ENCODE measurements at places on chromosomes 2 and 18.

GRCh38 chr2:64478502-64479230 is 24.7 kb downstream of the LGALSL start:
- DNase-seq = no peak

DNA sequence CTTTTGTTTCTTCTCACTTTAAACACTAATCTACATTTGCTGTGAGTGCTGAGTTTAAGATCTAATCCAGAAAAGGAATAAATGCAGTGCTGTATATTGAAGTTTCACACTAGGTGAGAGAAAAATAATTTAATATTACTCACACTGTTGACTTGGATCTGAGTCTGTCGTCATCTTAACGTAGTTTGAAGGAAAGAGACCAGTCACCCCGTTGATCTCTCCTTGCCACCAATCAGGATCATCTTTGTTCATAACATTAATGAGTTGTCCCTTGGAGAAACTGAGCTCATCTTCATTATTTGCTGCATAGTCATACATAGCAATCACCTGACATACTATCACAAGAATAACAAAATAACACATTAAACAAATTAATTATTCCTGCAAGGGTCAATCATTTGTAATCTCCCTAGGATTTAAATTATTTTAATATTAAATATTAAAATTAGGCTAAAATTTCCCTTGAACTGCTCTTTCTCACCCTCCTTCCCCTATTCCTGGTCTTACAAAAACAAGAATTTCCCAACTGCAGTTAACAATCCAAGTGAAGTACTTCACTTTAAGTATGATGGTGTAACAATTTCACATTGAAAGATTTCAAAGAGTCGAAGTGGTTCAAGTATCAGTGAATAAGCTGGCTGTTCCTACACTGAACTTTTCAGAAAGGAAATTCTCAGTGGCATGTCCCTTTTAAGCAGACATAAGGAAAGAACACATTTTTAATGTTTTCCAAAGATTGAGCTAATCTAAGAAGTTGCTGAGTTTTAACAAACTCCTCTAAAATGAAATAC is 71.3 kb downstream of the FAM228A start:
- DNase-seq = peak; percentile 6

- DNase-seq = peak; percentile 18
These were observed 158.4 kb downstream of the UBE2E3 start for GRCh38 chr2:181138816-181139215.

DNA sequence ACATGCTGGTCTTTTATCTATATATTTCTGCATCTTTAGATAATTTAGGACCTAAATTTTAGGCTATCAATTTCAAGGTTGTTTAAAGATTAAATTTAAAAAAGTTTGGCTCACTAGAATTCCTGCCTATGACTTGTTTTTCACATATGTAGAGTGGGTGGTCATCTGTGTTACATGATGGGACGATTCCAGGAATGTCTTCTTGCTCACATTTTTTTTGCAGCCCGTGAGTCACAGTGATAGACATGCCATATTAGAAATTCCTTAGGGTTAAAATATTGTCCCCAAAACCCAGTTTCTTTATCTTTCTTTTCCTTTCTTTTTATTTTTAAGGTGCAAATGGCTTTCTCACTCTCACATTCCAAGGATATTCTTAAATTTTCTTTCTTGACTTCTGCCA is 652.0 kb downstream of the PLCL1 start:
- no peak for DNase-seq

- DNase-seq = peak; percentile 29
These were observed at the start of gene RPRM for GRCh38 chr2:153478289-153479261. TSS of gene RPRM (minus strand) at chr2:153478762. CDS start at chr2:153478565, 197 bp downstream.

- DNase-seq = no peak
These were observed 131.3 kb downstream of the MCFD2 start for GRCh38 chr2:46784278-46784677.

DNA sequence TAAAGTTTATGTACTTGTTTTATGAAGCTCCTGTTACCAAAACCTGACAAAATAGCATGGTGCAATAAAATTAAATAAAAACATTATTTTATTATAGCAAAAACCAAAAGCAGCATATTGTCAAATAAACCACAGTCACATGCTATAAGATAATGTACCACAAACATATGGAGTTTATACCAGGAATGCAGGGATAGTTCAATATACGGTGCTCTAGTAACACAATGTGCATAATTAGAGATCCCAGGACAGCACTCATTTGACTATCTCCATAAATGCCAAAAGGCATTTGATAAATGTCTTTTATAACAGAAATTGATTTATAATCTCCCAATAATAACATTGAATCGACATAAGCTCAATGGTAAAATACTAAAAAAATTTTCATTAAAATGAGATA is 402.0 kb downstream of the RND3 start:
- DNase-seq = no peak

GRCh38 chr2:55102056-55102812 is 52.0 kb upstream of the RTN4 start:
- peak; percentile 85 for DNase-seq

DNA sequence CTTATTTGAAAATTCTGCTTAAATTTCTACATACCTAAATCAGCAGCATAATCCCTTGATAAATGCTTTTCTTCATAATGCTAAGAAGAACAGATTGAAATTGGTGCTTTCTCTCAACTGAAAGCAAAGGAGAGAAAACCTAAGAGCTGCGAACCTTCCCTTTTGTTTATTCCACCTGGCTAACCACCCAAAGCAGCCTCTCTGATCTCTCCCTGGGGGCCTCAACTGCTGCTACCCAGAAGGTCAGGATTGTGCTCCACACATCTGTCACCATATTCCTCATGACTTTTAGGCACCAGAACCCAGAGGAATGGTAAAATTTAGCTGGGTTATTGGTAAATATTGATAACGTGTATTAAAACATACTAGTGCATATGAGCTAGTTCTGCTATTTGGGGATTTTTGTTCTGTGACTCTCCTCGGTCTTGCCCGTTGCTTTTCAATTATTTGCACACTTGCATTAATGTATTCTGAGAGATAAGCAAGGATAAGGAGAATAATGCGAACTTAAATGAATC is 334.1 kb downstream of the RIT2 start:
- DNase-seq = no peak

DNA sequence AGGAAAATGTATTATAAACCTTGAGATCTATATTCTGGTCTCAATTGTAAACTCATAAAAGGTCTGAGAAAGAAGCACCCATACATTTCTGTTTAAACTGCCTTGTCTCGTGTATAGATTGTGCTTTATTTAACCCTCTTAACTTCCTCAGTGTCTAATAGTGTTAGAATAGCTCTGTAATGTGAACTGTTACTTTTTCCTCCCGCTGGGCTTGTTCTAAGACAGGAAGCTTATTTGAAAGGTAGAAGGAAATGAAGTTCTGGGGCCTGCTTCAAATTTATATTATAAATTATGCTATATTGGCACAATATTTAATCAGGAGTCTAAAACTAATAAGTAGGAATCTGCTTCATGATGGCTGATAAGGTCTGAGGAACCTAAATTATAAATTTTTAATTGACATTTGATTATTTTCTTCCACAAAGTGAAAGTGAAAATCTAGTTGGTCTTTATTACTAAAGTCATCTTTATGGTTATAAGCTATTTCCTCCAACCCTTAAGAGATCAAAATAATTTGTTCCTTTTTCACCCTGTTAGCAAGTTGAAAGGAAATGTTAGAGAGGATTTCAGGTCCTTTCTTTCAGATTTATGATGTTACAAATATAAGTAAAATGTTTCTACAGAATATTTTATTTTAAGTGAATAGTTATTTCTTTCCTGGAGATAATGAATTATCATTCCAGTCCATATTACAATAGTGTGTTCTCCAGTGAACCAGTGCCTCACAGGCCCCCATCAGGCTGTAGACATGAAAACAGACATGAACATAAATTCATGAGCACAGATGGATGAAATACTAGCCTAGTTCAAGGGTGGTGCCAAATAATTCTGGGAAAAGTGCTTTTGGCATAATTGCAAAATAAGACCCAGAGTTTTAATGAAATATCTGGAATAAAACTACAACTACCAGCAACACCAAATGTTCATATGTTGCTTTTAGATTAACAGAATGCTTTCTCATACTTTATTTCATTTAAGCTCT is 7.9 kb downstream of the MFSD6 start:
- no peak for DNase-seq

DNA sequence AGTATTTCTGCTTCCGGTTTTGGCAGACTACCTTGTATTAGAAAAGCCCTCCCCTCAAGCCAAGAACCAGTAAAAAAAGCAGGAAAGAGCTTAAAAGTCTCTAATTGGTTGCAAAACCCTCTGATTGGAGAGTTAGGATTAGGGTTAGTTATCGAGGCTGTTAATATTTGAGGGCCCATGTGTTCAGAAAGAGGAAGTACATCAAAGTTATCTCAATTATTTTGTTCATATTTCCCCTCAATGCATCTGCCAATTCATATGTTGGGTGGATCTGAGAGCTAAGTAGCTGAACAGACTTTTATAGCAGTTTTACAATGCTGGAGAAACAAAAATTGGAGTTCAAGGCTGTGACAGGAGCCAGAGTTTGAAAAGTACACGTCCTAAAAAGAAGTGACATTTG is 43.1 kb upstream of the KLHL14 start:
- no peak for DNase-seq

- peak; percentile 91 for DNase-seq
These were observed 126.6 kb downstream of the UBE2E3 start for GRCh38 chr2:181106789-181107627.

- no peak for DNase-seq
These were observed 68.0 kb downstream of the FAM124B start for GRCh38 chr2:224333726-224334482.

GRCh38 chr18:7677001-7677400 is 109.9 kb downstream of the PTPRM start:
- no peak for DNase-seq

DNA sequence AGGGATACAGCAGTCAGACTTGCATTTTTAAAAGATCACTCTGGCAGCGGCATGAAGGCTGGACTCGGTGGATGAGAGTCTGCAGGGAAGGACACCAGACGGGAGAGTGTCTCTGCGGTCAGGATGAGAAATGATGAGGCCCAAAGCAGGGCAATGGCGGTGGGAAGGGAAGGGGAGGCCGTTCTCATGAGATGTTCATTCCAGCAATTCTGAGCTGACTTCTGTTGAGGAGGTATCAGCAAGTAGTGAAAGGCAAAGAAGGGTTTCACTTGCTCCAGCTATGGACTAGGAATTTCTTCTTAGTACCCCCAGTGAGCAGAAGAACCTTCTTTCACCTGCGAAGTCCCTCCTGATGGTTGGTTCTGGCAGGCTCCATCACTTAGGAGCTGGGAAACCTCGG is 63.0 kb downstream of the STEAP3 start:
- DNase-seq = no peak

DNA sequence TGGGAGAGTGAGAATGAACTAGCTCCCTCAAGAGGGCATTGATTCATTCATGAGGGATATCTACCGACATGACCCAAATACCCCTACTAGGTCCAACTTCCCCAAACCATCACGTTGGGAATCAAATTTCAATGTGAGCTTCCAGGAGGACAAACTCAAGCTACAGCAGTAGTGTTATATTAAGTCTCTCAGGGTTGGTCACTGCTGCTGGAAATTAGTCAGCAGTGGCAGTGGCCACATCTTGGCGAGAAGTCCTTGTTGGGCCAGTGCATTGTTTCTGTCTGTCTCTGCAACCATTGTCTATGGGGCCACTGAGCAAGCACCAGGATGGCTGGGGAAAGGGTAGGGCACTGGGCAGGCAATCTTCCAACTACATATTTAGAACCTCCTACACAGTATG is 47.5 kb downstream of the THUMPD2 start:
- no peak for DNase-seq

DNA sequence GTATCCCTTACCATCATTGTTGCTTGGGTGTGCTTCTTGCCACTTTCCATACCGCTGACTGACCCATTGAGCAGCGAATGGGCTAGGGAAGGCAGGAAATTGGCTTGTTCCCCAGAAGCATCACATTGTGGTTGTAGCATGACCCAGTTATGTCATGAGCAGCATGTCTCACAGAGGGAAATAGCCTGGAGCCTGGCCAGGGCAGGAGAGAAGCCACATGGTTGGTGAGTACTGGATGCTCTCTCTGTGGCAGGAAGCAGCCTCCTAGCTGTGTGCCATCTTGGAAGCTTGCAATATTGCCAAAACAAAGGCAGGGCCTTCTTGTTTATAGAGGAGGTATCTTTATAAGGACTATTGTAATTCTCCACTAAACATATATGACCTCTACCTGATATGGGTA is 482.6 kb downstream of the PIK3C3 start:
- peak; percentile 77 for DNase-seq

- DNase-seq = no peak
These were observed 166.4 kb upstream of the MSH6 start for GRCh38 chr2:47616506-47616905.

DNA sequence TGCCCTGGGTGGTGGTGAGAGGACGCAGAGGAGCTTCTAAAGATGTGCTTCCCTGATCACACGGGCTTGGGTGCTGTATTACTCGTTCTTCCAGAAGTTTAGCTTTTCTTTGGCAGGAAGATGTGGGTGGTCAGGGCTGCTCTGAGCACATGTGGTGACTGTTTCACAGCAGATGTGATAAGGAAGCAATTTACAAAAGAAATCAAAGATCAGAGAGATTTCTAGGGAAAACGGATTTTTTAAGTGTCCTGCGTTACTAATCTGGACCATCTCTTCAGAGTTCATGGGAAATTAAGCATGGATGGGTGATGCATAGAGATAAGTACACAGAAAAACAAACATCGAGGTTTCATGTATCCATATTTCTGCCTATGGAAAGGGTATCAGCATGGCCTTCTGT is 99.4 kb downstream of the WDSUB1 start:
- DNase-seq = peak; percentile 76

DNA sequence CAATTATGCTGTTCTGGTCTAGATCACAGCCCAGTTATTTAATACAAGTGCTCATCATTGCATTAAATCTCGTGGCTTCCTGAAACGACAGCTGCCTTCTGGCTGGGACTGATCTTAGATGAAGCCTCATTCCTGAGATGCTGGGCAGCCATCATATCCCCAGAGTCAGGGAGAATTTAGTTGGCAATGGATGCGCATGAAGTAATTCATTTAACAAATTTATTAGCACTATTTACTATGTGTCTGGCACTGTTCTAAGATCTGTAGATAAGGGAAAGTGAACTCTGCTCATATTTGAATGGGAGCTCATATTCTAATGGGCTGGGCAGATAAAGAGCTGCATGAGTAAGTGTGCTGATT is 244.7 kb downstream of the KCNS3 start:
- DNase-seq = no peak

DNA sequence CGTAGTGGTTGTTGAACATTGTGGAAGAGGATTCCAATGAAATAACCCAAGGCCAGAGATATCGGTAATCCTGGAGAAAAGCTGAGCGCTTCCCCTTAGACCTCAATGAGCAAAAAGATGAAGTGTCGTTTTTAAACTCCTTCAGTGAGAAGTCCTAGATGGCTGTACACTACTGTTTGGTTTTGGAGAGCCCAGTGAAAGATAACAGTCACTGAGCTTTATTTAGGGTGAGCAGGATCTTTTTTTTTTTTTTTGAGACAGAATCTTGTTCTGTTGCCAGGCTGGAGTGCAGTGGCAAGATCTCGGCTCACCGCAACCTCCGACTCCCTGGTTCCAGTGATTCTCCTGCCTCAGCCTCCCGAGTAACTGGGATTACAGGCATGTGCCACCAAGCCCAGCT is 24.2 kb downstream of the LRRC30 start:
- no peak for DNase-seq

GRCh38 chr2:676647-677055 is 555 bp downstream of the TMEM18 start:
- DNase-seq = peak; percentile 94

GRCh38 chr18:21129566-21130216 is 18.1 kb upstream of the ROCK1 start:
- DNase-seq = peak; percentile 80

All from astrocyte (in vitro differentiated cells and primary cell).